Activated T-cell treated with anti-CD3 and anti-CD28 coated beads for 1 hour (primary cell): ENCODE measurements at places on chromosomes 3 and 15.

GRCh38 chr15:51992953-51993352 lies 21.4 kb upstream of the LEO1 start:
- DNase-seq, result no peak

DNA sequence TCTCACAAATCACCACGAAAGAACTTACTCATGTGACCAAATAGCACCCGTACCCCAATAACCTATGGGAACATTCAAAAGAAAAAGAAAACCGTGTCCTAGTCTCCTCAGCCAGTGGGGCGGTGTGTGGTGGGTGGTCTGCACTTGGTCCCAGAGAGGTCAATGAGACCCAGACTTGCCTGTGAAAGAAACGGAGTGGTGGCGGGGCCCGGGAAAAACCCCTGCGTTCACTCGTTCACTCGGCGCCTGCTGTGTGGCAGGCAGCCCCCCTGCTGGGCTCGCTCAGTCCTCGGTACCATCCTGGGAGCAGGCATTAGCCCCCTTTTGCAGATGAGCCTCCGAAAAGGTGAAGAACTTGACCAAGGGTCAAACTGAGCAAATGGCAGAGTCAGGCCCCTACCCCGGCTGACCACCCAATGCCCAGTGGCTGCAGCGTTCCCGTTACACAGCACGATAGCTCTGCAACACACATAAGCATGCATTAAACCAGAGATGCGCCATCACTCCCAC lies 36.0 kb downstream of the ZDHHC19 start:
- DNase-seq, result no peak

- no peak for DNase-seq
Measured at GRCh38 chr15:54273928-54274327, 295.7 kb downstream of the UNC13C start.

GRCh38 chr15:52011711-52012144 lies 7.3 kb upstream of the MAPK6 start:
- no peak for DNase-seq

DNA sequence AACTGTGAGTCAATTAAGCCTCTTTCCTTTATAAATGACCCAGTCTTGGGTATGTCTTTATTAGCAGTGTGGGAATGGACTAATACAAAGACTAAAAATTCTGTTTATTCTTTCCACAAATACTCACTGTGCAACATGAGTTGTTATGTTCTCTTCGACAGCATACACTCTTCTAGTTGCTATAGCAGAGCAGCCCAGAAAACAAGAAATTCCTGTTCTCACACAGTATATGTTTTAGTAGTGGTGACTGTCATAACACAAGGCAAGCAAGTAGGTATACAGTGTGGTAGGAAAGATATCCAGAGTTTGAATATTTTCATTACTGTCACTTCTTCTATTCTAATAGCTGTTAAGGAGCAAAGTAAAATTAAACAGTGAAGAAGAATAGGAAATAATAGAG lies 453.3 kb downstream of the ROBO1 start:
- no peak for DNase-seq
